ENCODE measurements at places on chromosomes 11 and 22. TPM values are rescaled to one million over a fixed set of nuclear protein-coding genes. Genes with fewer than 3 reads are reported as not detected.
A peak's percentile ranks its signal among the peaks of the same experiment; 100 is the strongest.

RTN4RL2 gene
- total RNA-seq: 2.8 TPM

CRYBB3 gene
- not detected for total RNA-seq

IL18 gene
- 0.58 TPM for total RNA-seq

EFEMP2 gene
- total RNA-seq: 20.6 TPM

CYTH4 gene
- total RNA-seq: not detected

UCP3 gene
- 777 TPM for total RNA-seq

ENTHD1 gene
- total RNA-seq: not detected

RPS6KB2 gene
- total RNA-seq: 40.1 TPM

KCNE3 gene
- 1.4 TPM for total RNA-seq

UBQLNL gene
- total RNA-seq: 0.25 TPM

TSKU gene
- total RNA-seq: 23.9 TPM

- DNase-seq: no peak
These were observed 237.3 kb downstream of the ST3GAL4 start for GRCh38 chr11:126592496-126593410.

DNA sequence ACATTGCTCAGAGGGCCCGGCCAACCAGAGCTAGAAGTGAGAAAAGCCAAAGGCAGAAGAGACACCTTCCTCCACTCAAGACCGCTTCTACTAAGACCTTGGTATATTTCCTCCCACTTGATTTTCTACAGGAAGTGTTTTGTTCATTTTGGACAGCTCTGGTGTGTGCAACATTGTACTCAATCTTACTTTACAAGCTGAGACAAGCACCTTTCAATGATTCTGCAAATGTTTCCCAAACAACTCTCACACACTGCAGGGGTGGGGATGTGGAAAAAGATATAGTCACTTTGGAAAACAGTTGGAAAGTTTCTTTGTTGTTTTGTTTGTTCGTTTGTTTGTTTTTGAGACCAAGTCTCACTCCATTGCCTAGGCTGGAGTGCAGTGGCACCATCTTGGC is 15.7 kb downstream of the MYO18B start:
- no peak for DNase-seq

DNA sequence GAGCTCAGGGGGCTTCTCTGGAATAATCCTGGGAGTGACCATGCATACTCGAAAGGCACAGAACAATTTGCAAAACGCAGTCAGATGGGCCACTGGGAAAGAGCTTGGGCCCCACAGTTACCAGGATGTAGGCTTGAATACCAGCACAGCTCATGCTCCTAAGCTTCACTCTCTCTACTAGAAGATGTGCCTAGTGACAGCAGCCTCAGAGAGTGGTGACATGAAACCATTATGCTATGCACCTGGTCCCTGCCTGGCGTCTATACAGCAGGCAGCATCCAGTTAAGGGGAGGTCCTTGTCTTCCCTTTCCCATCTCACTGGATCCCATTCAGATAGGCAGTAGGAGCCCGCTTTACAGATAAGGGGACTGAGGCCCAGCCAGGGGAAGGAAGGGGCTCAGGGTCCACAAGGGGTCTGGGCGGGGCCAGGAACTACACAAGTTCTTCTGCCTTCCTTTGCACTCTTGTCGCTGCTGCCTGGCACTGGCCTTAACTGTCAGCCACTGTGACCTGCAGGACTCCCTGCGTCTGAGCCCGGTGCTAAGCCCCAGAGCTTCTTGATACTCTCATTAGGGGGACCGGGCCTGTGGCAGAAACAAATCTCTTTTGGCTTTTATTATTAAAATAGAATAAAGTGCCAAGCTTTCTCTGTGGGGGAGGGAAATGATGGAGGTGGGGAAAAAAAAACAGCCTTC is 21.2 kb upstream of the RASD2 start:
- DNase-seq: no peak

GRCh38 chr22:28442264-28442710 is 237.4 kb downstream of the TTC28 start:
- peak; percentile 59 for DNase-seq

DNA sequence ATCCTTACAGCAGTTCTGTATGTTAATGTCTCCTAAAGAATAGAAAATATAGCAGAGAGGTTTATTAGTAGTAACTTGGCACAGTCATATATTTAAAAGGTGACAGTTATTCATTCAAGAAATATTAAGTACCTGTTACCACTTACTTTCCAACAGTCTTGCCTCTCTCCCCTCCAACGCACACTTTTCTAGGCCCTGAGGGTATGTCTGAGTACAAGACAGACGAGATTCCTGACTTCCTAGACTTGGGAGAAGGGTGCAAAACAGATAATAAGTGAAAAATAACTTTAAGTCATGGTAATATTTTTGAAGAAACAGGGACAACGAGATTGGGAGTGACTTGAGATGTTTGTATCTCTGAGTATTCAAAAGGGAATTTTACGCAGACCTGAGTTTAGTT is 1.6 kb downstream of the EIF3L start:
- no peak for DNase-seq

- no peak for DNase-seq
These were observed 9.2 kb upstream of the PRSS23 start for GRCh38 chr11:86790867-86791849.

- no peak for DNase-seq
These were observed 3.9 kb upstream of the SERGEF start for GRCh38 chr11:18016789-18017188.

GRCh38 chr11:92125321-92125720 is 99.3 kb upstream of the FAT3 start:
- no peak for DNase-seq

DNA sequence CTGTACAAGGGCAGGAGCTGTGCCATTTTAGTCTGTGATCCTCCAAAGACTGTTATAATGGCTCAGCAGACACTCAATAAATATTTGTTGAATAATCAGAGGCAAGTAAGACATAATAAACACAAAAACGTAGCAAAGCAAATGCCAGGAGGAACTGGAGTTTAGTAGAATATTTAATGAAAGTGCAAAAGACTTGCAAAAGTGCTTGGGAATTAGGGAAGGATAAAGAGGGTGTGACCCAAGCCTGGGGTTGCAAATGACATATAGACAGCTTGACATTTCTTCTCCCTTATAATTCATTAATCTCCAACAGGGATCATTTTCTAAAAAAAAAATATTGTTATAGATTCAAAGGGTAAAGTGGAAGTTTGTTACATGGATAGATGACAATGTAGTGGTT is 212.7 kb upstream of the PGR start:
- no peak for DNase-seq

DNA sequence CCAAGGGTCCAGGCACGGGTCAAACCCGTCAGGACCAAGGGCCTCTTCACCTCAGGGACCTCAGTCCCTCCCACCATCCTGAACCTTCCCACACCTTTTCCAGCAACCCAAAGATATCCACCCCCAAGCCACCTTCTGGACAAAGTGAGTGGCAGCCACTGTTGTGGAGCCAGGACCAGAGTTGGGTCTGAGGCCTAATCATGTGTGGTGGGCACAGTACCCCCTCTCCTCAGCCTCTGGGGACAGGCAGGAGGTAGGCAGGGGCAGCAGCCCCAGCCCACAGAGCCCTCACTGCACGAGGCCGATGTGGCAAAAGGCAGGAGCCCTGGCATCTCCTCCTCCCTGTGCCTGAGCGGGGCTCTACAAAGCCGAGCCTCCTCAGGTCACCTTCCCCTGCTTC is 2.5 kb downstream of the KCNJ11 start:
- no peak for DNase-seq

DNA sequence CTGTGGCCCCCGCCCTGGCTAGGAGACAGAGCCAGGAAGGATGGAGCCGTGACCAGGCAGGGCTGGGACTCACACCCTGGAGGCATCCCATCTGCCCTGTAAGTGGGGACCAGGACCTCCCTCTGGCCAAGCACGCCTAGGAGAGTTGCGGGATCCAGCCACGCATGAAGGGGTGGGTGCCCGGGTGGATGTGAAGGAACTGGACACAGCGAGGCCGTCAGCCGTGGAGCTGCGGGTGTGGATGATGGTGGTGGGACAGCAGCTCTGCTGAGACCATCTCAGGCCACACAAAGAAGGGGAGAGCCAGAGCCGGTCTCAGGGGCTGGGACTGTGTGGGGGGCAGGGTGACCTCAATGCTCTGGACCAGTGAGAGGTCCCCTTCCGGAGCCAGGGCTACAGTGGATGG is 746.4 kb downstream of the BRD1 start:
- no peak for DNase-seq

GRCh38 chr22:41585898-41586297 is 3.7 kb downstream of the PMM1 start:
- DNase-seq: no peak

- no peak for DNase-seq
These were observed 10.0 kb upstream of the ASCC2 start for GRCh38 chr22:29848111-29848510.

- DNase-seq: no peak
These were observed 214.6 kb downstream of the NTM start for GRCh38 chr11:131584785-131585592.

- DNase-seq: no peak
These were observed 75.8 kb downstream of the ARHGAP8 start for GRCh38 chr22:44828193-44828592.

DNA sequence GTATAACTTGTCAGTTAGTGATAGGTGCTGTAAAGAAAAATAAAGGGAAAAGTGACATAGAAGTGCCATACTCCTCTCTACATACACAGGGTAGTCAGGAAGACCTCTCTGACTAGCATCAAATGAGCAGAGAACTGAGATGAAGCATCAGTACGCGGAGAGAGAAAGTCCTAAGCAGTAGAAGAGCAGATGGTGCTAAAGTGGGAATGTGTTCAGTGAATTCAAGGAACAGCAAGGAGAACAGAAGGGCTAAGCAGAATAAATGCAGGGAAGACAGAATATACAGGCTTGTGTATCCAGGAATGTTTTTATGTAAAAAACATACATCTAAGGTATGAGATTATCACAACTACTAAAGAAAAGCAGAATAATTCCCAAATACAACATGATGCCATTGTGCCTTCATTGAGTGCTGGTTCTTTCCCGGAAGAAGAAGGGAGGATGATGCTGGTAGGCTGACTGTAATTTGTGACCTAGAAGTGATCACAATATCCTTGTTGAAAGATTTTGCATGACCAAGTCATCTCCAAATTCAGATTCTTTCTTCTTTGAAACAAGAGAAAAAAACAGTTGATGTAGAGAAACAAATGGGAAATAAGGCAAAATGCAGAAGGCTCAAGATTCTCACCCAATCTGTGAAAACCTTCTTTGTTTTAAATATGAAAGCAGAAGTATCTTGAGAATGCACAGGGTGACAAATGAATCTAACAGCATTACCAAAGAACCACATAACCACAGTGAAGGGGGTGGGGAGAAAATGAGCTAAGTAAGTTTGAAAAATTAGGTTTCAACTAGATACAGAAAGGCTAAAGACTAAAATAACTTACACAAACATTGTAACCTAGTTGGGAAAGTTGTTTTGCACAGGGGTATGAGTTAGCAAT is 20.5 kb downstream of the MRE11 start:
- no peak for DNase-seq

DNA sequence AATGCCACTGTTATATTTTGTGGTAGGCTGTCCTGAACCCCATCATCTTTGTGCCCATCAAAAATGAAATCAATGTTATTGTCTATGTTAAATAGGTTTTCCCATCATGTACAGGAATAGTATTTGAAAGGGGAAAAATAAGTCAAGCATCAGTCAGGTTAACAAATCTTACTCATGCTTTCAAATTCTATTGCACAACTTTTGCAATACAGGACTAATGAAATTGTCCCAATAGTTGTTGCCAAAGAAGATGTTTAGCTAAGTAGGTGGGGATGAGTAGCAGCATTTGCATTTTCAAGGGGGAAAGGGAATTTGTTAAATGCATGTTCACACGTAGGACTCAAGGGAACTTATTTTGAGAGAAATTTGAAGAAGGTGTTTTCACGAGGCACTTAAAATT is 962.1 kb downstream of the JRKL start:
- no peak for DNase-seq
